NCI-H187 (cell line): ENCODE measurements at places on chromosomes 13 and 19.

GRCh38 chr13:98853771-98854221 lies 101.3 kb upstream of the SLC15A1 start:
- no peak for DNase-seq

GRCh38 chr19:58346961-58347929 lies 6.0 kb downstream of the A1BG start:
- DNase-seq, result peak; percentile 33

GRCh38 chr13:110228936-110229904 lies 77.7 kb downstream of the COL4A1 start:
- no peak for DNase-seq

DNA sequence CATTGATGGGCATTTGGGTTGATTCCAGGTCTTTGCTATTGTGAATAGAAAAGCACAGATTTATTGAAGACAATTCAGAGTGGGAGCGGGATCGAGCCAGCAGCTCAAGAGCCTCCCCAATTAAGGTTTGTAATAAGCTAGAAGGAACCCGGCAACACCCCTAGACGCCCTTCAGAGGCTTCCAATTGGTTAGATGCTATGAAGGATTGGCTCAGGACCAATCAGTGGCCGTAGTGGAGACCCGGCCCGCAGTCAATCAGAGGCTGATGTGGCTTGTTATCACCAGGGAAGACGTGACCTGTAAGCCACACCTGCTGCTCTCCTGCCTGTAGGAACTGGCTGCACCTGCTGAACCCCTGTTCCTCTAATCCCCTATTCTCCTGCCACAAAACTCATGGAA lies 14.6 kb downstream of the SIGLEC11 start:
- no peak for DNase-seq

GRCh38 chr13:19182536-19182935 lies 912 bp upstream of the TUBA3C start:
- no peak for DNase-seq

- DNase-seq, result no peak
Measured at GRCh38 chr13:112103961-112104880, 37.3 kb downstream of the SOX1 start.

DNA sequence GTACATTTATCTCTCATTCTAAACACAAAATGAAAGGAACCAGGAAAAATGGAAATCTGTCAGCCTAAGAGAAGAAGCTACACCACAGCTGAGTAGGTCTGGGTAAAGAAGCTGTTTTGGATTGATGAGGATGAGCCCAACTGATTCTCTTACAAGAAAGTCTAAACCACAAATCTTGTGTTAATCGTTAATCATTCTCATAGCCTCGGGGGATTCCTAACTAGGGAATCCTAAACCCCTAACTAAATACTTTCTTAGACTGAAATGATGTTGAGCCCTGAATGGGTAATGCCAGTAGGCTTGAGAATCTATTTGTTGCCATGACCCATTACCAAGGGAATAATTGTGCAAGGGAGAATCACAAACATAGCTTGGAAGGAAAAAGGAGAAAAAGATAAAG lies 327.5 kb upstream of the SPRY2 start:
- DNase-seq, result no peak

- DNase-seq, result no peak
Measured at GRCh38 chr19:7230826-7231225, 63.4 kb downstream of the INSR start.

- no peak for DNase-seq
Measured at GRCh38 chr13:59016250-59016649, 1147.5 kb downstream of the DIAPH3 start.

GRCh38 chr19:43809762-43810696 lies 7.8 kb upstream of the LYPD5 start:
- DNase-seq, result no peak

DNA sequence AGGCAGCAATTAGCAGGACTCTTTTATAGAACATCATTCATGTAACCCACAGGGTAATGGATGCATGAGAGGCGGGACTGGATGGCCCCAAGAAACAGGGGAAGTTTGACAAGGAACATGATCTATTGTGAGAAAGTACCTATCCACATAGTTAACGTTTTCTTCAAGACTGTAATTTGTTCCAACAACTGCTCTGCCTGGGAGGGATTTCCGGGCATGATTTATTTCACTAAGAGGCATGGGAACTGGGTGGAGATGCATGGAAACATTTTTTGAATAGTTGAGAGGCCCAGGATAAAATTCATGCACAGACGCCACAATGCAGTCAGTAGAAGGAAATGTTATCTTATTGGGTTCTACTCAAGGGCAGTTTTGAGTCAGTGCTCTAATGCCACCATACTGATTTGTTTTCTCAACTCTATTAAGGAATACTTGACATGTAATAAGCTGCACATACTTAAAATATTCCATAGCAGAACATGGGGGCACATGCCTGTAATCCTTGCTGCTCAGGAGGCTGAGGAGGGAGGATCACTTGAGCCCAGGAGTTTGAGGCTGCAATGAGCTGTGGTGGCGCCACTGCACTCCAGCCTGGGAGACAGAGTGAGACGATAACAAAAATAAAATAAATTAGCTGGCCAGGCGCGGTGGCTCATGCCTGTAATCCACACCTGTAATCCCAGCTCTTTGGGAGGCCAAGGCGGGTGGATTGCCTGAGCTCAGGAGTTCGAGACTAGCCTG lies 9.9 kb upstream of the ATG4D start:
- DNase-seq, result no peak

DNA sequence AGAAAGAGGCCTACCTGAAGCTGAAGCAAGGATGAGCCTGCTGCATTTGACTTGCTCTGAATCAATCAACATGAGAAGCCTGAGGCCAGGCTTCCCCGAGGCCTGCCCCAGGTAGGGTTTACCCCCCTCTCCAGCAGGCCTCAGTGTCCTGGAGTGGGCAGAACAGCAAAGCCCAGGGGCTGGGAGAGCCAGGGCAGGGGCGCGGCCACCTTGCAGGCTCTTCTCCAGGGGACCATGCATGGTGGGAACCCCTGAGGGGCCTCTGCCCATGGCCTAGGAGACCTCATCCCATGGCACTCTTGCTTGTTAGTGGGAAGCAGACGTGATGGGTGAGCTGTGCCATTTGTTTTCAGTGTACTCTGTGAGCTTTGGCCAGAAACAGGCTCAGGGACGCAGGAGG lies 19.9 kb upstream of the LRP3 start:
- DNase-seq, result no peak

DNA sequence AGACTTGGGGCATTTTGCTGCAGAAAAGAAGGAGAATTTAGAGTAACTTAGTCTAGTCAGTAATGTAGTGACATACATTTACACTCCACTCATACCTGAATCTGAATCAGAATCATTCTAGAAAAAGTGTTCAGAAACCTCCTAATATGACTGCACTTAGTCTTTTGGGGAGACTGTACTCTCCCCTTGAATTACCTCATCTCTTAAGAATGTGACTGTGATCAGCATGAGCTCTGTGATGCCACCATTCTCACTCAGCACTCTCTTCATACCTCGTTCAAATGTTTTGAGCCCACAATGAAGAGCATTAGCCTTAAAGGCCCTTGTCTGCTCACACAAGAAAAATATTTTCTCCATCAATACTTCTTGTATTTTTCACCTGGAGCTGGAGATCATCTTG lies 229.4 kb downstream of the FGF14 start:
- no peak for DNase-seq
